ENCODE measurements at places on chromosomes 16 and 17. TPM values are rescaled to one million over a fixed set of nuclear protein-coding genes. Genes with fewer than 3 reads are reported as not detected.

DNA sequence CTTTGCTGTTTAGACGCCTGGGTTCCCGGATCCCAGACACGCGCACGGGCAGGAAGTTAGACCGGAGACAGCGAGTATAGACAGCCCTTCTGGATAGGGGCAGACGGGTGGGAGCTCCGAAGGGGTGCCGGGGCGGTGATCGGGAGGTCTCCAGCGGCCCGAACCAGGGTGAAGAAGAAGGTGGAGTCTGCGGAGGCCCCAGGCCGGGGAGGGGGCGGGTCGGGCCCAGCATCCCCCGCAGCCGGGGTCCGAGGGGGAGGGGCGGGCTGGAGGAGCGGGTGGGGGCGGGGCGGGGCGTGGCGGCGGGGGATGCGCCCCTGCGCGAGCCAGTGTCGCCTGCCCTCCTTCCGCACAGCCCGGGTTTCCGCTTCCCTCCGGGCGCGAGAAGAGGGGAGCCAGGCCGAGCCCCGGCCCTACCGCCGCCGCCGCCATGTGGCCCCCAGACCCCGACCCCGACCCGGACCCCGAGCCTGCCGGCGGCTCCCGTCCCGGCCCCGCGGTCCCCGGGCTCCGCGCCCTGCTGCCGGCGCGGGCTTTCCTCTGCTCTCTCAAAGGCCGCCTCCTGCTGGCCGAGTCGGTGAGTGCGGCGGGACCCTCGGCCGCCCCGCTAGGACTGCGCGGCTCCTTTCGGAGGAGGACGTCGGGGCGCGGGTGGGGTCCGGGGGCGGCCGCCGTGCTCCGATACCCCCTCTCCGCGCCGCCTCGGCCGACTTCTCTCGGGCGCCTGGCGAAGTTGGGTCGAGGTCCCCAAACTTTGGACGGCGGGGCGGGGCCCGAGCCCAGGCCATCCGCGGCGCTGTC is at the start of gene CMTM3:
TSS of gene CMTM3 (plus strand) at position 329 of the 801 bp plus-strand sequence. CDS start at position 431, 102 bp downstream.
- peaks cover 25% of the 10 kb centered on the region for H3K36me3 ChIP-seq
- peak within 1 kb of the TSS; percentile 87 for H3K4me3 ChIP-seq
- H3K27me3 ChIP-seq, result no peaks in the 10 kb centered on the region
- peaks cover 12% of the 10 kb centered on the region for H3K4me1 ChIP-seq
- H3K27ac ChIP-seq, result peak within 1 kb of the TSS; percentile 86

GRCh38 chr16:29318037-29318436 is 88.5 kb downstream of the NPIPB11 start:
- H3K36me3 ChIP-seq, result no peaks in the 10 kb centered on the region
- no peak for DNase-seq
- no peak overlapping the region for H3K4me3 ChIP-seq
- H3K4me1 ChIP-seq, result no peaks in the 10 kb centered on the region
- H3K27me3 ChIP-seq, result no peaks in the 10 kb centered on the region

- H3K4me1 ChIP-seq, result no peaks in the 10 kb centered on the region
- peak; percentile 38 for DNase-seq
- H3K27ac ChIP-seq, result no peak overlapping the region
- H3K36me3 ChIP-seq, result no peaks in the 10 kb centered on the region
- H3K4me3 ChIP-seq, result no peak overlapping the region
Observed at GRCh38 chr17:63421681-63422645, 24.1 kb downstream of the CYB561 start.

DNA sequence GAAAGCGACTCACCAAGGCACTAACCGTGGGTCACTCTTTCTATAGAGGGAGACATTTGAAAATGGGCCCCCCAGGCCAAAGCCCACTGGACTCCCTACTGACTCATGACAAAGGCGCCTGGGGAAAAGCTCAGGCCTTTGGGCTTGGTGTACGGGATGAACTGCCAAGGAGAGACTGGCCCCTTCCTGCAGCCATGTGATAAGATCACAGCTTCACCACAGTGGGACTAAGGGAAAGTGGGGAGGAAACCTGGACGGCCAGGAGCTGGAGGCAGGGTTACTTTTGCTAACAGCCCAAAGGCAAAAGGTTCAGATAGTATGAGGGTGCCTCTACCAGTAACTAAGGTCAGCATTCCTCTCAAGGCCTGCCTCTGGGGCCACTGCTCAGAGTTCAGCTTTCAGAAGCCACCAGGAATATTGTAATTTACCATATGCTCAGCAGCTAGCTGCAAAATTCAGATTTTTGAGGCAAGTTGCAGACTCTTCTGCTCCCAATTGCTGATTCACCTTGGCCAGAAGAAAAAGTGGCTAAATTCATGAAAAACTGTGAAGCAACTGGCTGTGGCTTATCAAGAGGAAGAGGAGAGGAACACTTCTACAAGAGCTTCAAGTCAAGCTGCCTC is 37.1 kb upstream of the SLC25A19 start:
- H3K4me1 ChIP-seq, result no peaks in the 10 kb centered on the region
- no peak overlapping the region for H3K4me3 ChIP-seq
- DNase-seq, result no peak
- peaks cover 43% of the 10 kb centered on the region for H3K36me3 ChIP-seq

GRCh38 chr16:48950184-48950583 is 331.5 kb downstream of the CBLN1 start:
- no peak overlapping the region for H3K4me3 ChIP-seq
- H3K27me3 ChIP-seq, result no peaks in the 10 kb centered on the region
- DNase-seq, result no peak
- no peaks in the 10 kb centered on the region for H3K4me1 ChIP-seq
- no peak overlapping the region for H3K27ac ChIP-seq

GRCh38 chr17:36791150-36791941 is 145.9 kb upstream of the LHX1 start:
- H3K27me3 ChIP-seq, result no peaks in the 10 kb centered on the region
- H3K27ac ChIP-seq, result no peak overlapping the region
- H3K36me3 ChIP-seq, result no peaks in the 10 kb centered on the region
- H3K4me3 ChIP-seq, result peak overlapping the region; percentile 7
- peaks cover 8% of the 10 kb centered on the region for H3K4me1 ChIP-seq

DNA sequence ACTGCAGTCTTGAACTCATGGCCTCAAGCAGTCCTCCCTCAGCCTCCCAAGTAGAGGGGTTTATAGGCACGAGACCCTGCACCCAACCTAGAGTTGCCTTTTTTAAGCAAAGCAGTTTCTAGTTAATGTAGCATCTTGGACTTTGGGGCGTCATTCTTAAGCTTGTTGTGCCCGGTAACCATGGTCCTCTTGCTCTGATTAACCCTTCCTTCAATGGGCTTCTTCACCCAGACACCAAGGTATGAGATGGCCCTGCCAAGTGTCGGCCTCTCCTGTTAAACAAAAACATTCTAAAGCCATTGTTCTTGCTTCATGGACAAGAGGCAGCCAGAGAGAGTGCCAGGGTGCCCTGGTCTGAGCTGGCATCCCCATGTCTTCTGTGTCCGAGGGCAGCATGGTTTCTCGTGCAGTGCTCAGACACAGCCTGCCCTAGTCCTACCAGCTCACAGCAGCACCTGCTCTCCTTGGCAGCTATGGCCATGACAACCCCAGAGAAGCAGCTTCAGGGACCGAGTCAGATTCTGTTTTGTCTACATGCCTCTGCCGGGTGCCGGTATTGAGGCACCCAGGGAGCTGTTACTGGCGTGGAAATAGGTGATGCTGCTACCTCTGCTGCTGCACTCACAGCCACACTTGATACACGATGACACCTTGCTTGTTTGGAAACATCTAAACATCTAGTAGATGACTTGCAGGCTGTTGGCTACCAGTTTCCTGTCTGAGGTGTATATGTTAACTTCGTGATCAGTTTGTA is 3.3 kb downstream of the RPL13 start:
- no peak for DNase-seq
- no peak overlapping the region for H3K27ac ChIP-seq
- peak overlapping the region; percentile 87 for H3K4me3 ChIP-seq
- H3K36me3 ChIP-seq, result peaks cover 41% of the 10 kb centered on the region
- peaks cover 14% of the 10 kb centered on the region for H3K4me1 ChIP-seq

GRCh38 chr16:3690980-3691720 is 26.2 kb downstream of the TRAP1 start:
- no peak for DNase-seq
- no peak overlapping the region for H3K27ac ChIP-seq
- H3K4me1 ChIP-seq, result peaks cover 7% of the 10 kb centered on the region

DNA sequence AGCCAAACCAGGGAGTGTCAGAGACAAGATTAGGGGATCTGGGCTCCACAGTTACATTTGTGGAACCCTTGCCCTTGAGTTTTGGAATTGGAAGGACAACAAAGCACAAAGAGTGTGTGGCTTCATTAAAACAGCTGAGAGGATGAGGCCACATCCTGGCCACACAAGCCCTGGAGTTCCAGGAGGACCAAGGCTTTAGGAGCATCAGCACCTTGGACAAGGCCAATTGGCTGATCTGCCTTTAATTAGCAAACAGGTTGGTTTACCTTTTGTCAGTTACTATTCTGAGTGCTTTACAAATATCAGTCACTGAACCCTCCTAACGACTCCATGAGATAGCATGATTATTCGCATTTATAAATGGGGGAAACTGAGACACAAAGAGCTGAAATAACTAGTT is 54.7 kb downstream of the SLC6A2 start:
- no peaks in the 10 kb centered on the region for H3K4me1 ChIP-seq
- no peaks in the 10 kb centered on the region for H3K36me3 ChIP-seq
- DNase-seq, result peak; percentile 82
- no peak overlapping the region for H3K4me3 ChIP-seq
- no peak overlapping the region for H3K27ac ChIP-seq

Gene WNT3
- 21.8 TPM for total RNA-seq

Gene CCR7
- not detected for total RNA-seq

Gene ATMIN
- 30.6 TPM for total RNA-seq

Gene FAM222B
- total RNA-seq, result 59.2 TPM

Gene NUDT16L1
- total RNA-seq, result 40.7 TPM

Data from endodermal cell (in vitro differentiated cells).